SJSA1 (cell line): ENCODE measurements at places on chromosomes 12 and 14. TPM values are rescaled to one million over a fixed set of nuclear protein-coding genes. Genes with fewer than 3 reads are reported as not detected.
A peak's percentile ranks its signal among the peaks of the same experiment; 100 is the strongest.

Gene P2RX2
- not detected in 2 replicates for total RNA-seq

GRCh38 chr12:56763753-56764657, 881 bp downstream of the HSD17B6 start:
- H3K27ac ChIP-seq = no peak overlapping the region
- H3K27me3 ChIP-seq = no peaks in the 10 kb centered on the region
- H3K4me1 ChIP-seq = peaks cover 14% of the 10 kb centered on the region

DNA sequence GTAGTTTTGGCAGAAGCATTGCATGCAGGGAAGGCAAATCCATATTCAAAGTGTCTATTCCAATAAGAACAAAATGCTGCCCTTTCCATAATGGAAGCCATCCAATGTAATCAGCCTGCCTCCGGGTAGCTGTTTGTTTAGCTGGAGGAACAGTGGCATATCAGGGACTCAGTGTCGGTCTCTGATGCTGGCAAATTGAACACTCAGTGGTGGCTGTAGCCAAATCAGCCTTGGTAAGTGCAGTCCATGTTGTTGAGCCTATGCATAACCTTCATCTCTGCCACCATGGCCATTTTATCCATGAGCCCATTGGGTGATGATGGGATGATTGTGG, 147.8 kb upstream of the MAX start:
- H3K27ac ChIP-seq = no peak overlapping the region
- H3K27me3 ChIP-seq = no peaks in the 10 kb centered on the region
- H3K4me3 ChIP-seq = no peak overlapping the region
- no peak for DNase-seq
- no peaks in the 10 kb centered on the region for H3K36me3 ChIP-seq

Gene STXBP6
- total RNA-seq = 0.78 and 6.4 TPM in 2 replicates

Gene TFCP2
- 6.9 and 8.8 TPM in 2 replicates for total RNA-seq

- no peak overlapping the region for H3K4me3 ChIP-seq
- no peak for DNase-seq
- 0 out of 2 replicates have a peak, but pooled peaks cover 3% of the 10 kb centered on the region for H3K27me3 ChIP-seq
- no peak overlapping the region for H3K27ac ChIP-seq
- H3K4me1 ChIP-seq = peaks cover 25% of the 10 kb centered on the region
Observed at GRCh38 chr14:50828721-50829488, 2.1 kb downstream of the NIN start.

DNA sequence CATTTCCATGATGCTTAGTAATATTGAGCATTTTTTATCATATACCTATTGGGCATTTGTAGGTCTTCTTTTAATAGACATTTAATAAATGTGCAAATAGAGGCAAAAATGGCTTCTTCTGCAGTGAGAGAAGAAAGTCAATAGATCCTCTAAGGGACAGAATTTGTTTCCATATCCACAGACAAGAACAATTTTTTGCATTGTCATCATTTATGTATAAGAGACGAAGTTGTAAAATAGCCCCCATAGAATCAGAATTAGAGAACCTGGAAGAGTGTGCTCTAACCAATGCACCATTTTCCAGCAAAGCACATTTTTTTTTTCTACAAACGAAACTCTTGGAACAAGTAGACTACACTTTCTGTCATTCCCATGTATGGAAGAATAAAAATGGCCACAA, 365.1 kb upstream of the PDE3A start:
- no peak overlapping the region for H3K4me3 ChIP-seq
- H3K36me3 ChIP-seq = no peaks in the 10 kb centered on the region

Gene ART4
- total RNA-seq = 0.03 and 0.08 TPM in 2 replicates

GRCh38 chr12:70180130-70180529, 63.1 kb upstream of the CNOT2 start:
- H3K27ac ChIP-seq = no peak overlapping the region
- no peak overlapping the region for H3K4me3 ChIP-seq
- no peaks in the 10 kb centered on the region for H3K27me3 ChIP-seq
- no peaks in the 10 kb centered on the region for H3K36me3 ChIP-seq
- no peak for DNase-seq

DNA sequence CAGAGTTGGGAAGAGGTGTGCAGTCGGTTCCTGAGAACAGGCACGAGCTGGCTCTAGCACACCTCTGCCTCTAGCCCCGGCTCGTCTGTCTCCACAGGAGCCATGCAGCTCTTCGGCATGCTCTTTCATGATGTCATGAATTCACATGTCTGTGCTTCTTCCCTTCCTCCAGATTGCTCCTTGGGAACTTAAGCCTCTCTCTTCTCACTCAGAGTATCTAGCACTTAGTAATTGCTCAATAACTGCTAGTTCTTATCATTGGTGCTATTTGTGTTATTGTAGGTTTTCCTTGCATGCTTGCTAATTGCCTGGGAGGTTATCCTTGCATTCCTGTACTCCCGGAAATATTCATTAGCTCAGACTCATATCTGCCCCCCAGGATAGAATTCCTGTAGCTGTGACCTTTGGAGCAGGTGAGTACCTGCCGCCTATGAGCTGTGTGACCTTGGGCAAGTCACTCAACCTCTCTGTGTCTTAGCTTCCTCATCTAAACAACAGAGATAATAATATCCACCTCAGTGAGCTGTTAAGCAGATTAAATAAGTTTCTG, 19.5 kb downstream of the FAM181A start:
- H3K4me1 ChIP-seq = peaks cover 17% of the 10 kb centered on the region
- peaks cover 11% of the 10 kb centered on the region; the same call in 1 of the 2 replicates for H3K36me3 ChIP-seq
- no peak overlapping the region for H3K4me3 ChIP-seq
- H3K27ac ChIP-seq = no peak overlapping the region

Gene BTG1
- total RNA-seq = 4.8 and 6.2 TPM in 2 replicates

DNA sequence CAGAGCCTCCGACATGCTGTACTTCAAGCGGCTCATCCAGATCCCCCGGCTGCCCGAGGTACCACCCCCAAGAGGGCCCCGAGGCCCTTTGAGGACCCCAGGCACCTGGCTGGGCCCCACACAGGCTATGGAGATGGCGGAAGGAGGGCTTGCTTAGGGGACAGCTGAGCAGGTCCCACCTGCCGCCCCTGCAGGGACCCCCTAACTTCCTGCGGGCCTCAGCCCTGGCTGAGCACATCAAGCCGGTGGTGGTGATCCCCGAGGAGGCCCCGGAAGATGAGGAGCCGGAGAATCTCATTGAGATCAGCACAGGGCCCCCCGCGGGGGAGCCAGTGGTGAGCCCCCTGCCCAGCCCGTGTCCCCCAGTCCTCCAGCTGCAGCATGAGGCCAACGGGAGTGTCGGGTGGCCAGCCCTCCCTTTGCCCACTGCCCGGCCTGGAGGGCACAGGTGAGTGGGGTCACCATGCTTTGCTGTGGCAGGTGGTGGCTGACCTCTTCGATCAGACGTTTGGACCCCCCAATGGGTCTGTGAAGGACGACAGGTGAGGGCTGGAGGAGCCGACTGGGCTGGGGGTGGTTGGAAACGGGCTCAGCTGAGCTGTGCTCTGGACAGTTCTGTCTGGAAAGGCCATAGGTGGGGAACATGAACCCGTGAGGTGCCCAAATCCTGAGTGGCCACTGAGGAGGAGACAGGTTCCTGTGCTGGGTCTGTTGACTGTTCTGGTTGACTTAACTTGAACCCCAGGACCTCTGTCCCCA, 20.0 kb downstream of the HIP1R start:
- DNase-seq = no peak
- no peak overlapping the region for H3K27ac ChIP-seq
- H3K27me3 ChIP-seq = no peaks in the 10 kb centered on the region
- H3K36me3 ChIP-seq = peaks cover 12% of the 10 kb centered on the region
- H3K4me1 ChIP-seq = peaks cover 26% of the 10 kb centered on the region

Gene TUBA1A
- 335 and 444 TPM in 2 replicates for total RNA-seq

Gene GALC
- 22.3 and 25.8 TPM in 2 replicates for total RNA-seq

Gene CISTR
- total RNA-seq = not detected in 2 replicates

Gene KRT79
- total RNA-seq = 0.08 and 1.1 TPM in 2 replicates

Gene ALG10
- 3.0 and 7.4 TPM in 2 replicates for total RNA-seq

GRCh38 chr14:57025456-57025855, 215.2 kb upstream of the OTX2 start:
- no peaks in the 10 kb centered on the region for H3K27me3 ChIP-seq
- no peaks in the 10 kb centered on the region for H3K36me3 ChIP-seq
- H3K4me1 ChIP-seq = no peaks in the 10 kb centered on the region
- DNase-seq = no peak
- no peak overlapping the region for H3K27ac ChIP-seq

DNA sequence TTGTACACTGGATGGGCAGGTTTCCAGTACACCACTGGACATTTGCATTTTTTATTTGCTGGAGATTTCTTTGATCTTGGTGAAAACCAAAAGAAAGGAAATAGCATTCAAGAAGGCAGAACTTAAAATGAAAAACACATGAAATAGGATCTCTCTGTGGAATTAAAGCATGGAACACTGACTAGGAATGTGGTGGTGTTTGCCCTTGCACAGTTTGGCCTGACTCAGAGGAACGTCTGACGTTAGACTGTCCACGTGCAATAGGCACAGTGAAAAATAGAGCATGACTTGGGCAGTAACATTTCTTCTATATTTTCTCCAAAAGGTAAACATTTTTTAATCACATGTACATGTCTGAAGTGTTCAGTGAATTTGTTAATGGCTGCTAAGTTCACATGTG, 474.1 kb upstream of the PRICKLE1 start:
- no peak for DNase-seq
- no peaks in the 10 kb centered on the region for H3K4me1 ChIP-seq
- H3K27ac ChIP-seq = no peak overlapping the region
- H3K27me3 ChIP-seq = no peaks in the 10 kb centered on the region

Gene RND1
- total RNA-seq = not detected in 2 replicates

Gene CFAP54
- total RNA-seq = 0.05 TPM in 1 of 2 replicates, not detected in the other

Gene TAS2R46
- total RNA-seq = 0.89 and 6.9 TPM in 2 replicates

- H3K4me3 ChIP-seq = no peak overlapping the region
- H3K27me3 ChIP-seq = no peaks in the 10 kb centered on the region
- H3K4me1 ChIP-seq = no peaks in the 10 kb centered on the region
- no peak for DNase-seq
- no peaks in the 10 kb centered on the region for H3K36me3 ChIP-seq
Observed at GRCh38 chr12:31890295-31891285, 68.6 kb upstream of the RESF1 start.

GRCh38 chr14:37932481-37932880, 275.2 kb upstream of the SSTR1 start:
- no peak overlapping the region for H3K27ac ChIP-seq
- H3K4me3 ChIP-seq = no peak overlapping the region
- no peaks in the 10 kb centered on the region for H3K27me3 ChIP-seq
- H3K4me1 ChIP-seq = no peaks in the 10 kb centered on the region
- no peak for DNase-seq

- no peak overlapping the region for H3K4me3 ChIP-seq
- no peaks in the 10 kb centered on the region for H3K27me3 ChIP-seq
- H3K4me1 ChIP-seq = no peaks in the 10 kb centered on the region
- peaks cover 20% of the 10 kb centered on the region for H3K36me3 ChIP-seq
- no peak for DNase-seq
Observed at GRCh38 chr12:2944401-2945047, 14.7 kb upstream of the TEAD4 start.

Gene MANSC4
- total RNA-seq = not detected in 2 replicates

DNA sequence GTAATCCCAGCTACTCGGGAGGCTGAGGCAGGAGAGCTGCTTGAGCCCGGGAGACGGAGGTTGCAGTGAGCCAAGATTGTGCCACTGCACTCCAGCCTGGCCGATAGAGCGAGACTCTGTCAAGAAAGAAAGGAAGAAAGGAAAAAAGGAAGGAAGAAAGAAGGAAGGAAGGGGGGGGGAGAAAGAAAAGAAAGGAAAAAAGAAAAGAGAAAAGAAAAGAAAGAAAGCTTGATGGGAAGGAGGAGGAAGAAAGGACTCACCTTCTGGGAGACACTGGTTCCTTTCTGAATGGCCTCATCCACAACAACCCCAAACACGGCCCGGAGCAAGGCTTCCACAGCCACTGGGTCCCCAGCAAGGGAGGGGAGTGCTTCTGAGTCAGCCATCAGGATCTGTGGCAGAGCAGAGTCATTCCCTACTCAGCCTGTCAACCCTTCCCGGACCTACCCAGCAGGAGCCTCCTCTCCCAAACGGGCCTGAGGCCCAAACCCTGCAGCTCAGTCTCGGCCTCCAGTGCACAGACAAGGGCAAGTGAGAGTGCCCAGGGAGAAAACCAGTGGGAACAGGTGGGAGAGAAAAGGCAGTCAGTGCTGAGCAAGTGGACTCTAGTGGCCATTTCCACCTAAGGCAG, 7.3 kb upstream of the ZNF740 start:
- no peak overlapping the region for H3K4me3 ChIP-seq
- no peaks in the 10 kb centered on the region for H3K27me3 ChIP-seq
- no peaks in the 10 kb centered on the region for H3K36me3 ChIP-seq
- H3K4me1 ChIP-seq = 0 out of 2 replicates have a peak, but pooled peaks cover 3% of the 10 kb centered on the region
- no peak overlapping the region for H3K27ac ChIP-seq
- DNase-seq = no peak

GRCh38 chr12:120012067-120012621, 23.1 kb downstream of the BICDL1 start:
- peak; percentile 42 for DNase-seq
- no peak overlapping the region for H3K4me3 ChIP-seq
- H3K27me3 ChIP-seq = peaks cover 11% of the 10 kb centered on the region
- H3K27ac ChIP-seq = no peak overlapping the region

DNA sequence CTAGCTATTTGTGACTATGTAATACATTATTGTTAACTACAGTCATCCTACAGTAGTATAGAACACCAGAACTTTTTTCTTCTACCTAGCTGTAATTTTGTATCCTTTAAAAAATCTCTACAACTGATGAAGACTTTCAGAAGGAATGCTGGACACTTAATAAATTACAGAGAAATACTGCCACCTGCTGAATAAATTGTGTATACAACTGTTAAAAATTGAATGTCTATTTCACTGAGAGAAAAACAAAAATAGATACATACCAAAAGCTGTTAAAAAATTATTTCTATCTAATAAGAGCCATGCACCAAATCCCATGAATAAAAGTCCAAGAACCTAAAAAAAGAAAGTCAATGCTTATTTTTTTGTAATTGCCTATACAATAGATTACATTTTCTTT, 6.6 kb downstream of the TSPAN19 start:
- no peaks in the 10 kb centered on the region for H3K4me1 ChIP-seq
- no peak for DNase-seq
- H3K4me3 ChIP-seq = no peak overlapping the region
- H3K27me3 ChIP-seq = no peaks in the 10 kb centered on the region
- H3K27ac ChIP-seq = no peak overlapping the region

- H3K36me3 ChIP-seq = no peaks in the 10 kb centered on the region
- no peaks in the 10 kb centered on the region for H3K27me3 ChIP-seq
Observed at GRCh38 chr12:43406801-43407200, 145.2 kb downstream of the ADAMTS20 start.

- no peaks in the 10 kb centered on the region for H3K27me3 ChIP-seq
- H3K27ac ChIP-seq = no peak overlapping the region
- DNase-seq = no peak
- H3K4me1 ChIP-seq = peaks cover 25% of the 10 kb centered on the region
- no peak overlapping the region for H3K4me3 ChIP-seq
Observed at GRCh38 chr12:6957741-6958608, 6.8 kb downstream of the PTPN6 start.

Gene KERA
- 41.1 and 72.5 TPM in 2 replicates for total RNA-seq

GRCh38 chr14:25518364-25518763, 468.4 kb upstream of the STXBP6 start:
- H3K27ac ChIP-seq = no peak overlapping the region
- no peak for DNase-seq
- no peak overlapping the region for H3K4me3 ChIP-seq
- no peaks in the 10 kb centered on the region for H3K36me3 ChIP-seq
